ENCODE measurements at places on chromosomes 3 and 15.

- no peak for DNase-seq
Measured at GRCh38 chr15:88257311-88258092, 963 bp upstream of the NTRK3 start.

- DNase-seq, result no peak
Measured at GRCh38 chr3:170178651-170179050, 2.9 kb downstream of the PHC3 start.

DNA sequence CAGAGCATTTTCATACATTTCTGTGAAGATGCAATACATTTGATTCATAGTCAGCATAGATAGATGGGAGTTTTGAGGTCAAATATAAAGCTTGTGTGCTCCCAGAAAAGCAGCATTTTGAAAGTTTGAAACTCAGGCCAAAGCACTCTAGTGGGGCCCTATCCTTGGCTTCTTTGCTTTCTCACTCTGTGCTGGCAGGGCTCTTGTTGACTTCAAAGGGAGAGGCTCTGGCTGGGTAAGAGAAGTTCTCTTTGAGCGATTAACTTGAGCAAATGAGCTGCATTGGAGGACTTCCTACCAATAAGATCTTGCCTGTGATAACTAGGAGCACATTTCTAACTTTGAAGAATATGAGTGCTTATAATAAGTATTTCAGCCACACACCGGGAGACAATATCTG is 214.0 kb upstream of the RARB start:
- no peak for DNase-seq

- DNase-seq, result no peak
Measured at GRCh38 chr15:59329570-59330350, 42.9 kb downstream of the MYO1E start.

DNA sequence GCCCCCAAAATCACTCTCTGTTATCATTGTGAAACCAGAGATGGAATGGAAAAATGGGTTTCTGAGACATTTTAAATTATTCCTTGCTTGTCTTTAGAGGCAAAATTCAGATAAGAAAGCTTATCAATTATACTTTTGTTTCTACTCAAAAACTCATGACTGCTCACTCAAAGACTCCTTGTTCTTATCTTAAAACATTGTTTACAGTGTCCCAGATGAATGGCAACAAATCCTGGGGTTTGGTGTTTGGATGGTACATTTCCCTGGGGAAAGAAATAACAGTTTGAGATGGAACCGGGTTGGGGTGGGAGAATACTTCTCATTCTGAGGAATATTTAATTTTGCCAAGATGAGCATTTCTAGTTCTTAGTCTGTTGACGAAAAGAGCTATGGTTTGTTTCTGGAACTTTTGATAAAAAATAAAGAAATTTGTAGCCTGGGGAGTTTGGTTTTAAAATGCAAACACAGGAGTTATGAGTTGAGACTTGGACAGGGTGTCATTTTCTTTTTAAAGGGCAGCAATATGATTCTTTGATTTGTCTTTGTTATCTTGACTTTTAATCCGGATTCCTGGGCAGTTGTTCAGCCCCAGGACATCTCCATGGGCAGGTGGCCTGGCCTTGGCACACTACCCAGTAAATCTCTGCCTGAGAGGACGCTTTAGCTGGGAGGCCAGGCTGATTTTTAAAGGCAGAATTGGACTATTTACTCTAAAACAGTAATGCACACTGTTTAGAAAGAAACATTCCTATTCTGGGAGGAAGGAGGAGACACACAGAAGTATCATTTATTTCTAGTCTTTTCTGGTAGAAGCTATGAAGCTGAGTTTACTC is 32.4 kb downstream of the BTD start:
- no peak for DNase-seq

GRCh38 chr15:41499109-41499851 is 5.6 kb downstream of the ITPKA start:
- DNase-seq, result no peak

GRCh38 chr3:23952646-23953045 is 7.6 kb downstream of the NR1D2 start:
- no peak for DNase-seq

DNA sequence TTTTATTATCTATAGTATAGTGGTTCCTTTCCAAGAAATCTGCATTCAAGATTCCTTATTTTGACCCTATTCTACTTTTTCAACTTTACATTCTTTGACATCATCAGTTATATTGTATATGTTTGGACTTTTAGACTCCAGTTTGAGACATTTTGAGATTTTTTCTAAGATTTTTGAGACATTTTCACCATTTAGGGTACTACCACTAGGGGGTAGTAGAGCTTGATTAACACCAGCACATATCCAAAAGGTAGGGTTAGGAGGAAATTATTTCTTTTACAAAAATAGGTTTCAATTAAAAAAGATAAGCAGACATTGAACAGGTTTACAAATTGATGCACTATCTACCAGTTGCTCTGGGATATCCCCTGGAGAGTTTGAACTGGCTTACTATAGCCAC is 262.5 kb downstream of the SCAPER start:
- no peak for DNase-seq

DNA sequence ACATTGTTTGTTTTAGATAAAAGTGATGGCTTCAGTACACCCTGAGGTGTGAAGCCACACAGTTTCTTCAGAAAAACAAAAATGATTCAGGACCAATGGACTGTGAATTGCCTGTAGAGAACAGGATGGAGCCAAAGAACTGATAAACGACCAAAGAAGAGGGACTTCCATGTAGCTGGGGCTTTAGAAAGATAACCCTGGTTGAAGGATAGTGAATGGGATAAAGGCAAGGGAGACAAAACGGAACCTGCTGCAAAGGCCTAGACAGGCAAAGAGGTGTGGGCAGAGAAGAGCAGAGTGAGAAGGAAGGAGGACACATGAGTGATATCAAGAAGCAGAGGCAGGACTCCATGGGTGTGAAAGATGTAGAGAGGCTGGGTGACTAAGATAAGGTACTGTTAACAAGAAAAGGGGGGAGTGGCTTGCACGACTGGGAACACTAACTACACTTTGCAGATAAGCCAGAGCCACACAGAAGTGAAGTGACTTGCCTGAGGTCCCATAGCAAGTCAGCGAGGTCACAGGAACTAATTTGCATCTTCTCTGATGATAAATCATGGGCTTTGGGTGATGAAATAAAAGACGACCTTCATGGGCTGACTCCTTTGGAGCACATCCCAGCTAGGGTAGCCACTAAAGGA is 44.3 kb downstream of the RAB6B start:
- no peak for DNase-seq

DNA sequence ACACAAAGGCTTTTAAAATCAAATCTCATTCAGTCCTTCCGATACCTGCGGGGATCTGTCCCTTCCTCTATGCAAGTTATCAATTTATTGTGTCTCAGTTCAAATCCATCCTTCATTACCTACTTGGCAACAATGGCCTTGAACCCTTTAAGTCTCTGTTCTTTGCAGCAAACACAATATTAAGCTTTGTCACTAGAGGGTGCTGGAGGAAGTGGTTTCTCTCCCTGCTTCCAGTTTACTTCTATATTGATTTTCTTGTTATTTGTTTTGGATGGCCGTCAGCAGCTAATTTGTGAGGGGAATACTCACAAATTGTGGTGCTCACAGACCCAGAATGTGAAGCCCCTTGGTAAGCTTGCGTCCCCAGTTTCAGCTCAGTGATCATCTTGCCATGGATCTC is 278.3 kb downstream of the FGF12 start:
- DNase-seq, result no peak

- DNase-seq, result peak; percentile 2
Measured at GRCh38 chr3:122356402-122356801, 26.6 kb downstream of the MIX23 start.

- DNase-seq, result no peak
Measured at GRCh38 chr3:30696403-30696819, 90.0 kb downstream of the TGFBR2 start.

GRCh38 chr15:70714565-70714964 is 48.8 kb downstream of the UACA start:
- DNase-seq, result no peak

DNA sequence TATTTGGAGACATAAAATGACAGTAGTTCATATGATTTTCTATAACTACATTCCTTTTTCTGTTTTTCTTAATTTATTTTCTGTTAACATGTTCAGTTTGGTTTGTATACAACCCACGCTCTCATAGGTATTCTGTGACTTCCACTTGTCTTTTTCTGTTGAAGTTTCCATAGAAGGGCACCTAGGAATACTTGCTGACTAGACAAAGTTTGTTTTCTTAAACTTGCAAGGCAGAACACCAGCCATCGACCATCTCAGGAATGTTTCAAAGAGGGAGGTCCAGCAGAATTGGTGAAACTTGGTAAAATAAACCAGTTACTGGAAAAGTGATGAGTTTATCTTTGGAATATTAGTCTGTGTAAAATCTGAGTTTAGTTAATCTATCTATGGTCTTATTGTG is 403.2 kb upstream of the CADM2 start:
- DNase-seq, result no peak

DNA sequence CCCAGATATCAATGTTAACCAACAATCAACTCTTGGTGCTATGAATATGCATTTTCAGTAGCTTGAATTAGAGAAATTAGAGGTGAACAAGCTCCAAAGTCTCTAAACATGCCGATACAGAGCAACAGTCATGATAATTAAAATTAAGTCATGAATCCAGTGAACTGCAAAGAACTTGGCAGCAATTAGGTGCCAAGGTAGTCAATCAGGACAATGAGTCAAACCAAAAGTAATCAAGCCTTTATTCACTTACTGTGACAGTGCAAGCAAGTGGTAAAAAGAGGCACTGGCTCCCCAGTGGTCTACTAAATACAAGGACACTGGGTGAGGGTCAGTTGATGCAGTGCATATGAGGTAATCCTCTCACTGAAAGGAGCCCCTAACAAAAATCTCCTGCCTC is 1.8 kb downstream of the ZNF770 start:
- no peak for DNase-seq

GRCh38 chr15:52735231-52736089 is 54.7 kb downstream of the ONECUT1 start:
- no peak for DNase-seq

GRCh38 chr15:45631776-45632175 is 3.1 kb upstream of the SQOR start:
- DNase-seq, result no peak

DNA sequence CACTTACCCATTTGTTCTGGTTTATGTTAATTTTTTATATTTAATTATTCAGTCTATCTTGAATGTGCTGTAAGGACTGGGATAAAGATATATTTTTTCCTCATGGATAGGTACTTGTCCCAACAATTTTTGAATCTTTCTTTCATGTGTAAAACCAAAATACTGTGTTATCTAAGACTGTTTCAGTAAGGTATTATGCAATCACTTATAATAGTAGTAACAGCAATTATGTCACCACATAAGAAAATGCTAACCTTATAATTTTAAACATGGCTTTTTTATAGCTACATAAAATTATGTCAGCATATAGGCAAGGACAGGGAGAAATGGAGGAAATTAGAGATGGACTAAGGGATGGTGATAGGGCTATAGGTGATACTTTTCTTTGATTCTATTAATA is 2.9 kb upstream of the CTDSPL start:
- DNase-seq, result no peak

GRCh38 chr15:65106011-65106590 is 8.9 kb downstream of the UBAP1L start:
- no peak for DNase-seq

DNA sequence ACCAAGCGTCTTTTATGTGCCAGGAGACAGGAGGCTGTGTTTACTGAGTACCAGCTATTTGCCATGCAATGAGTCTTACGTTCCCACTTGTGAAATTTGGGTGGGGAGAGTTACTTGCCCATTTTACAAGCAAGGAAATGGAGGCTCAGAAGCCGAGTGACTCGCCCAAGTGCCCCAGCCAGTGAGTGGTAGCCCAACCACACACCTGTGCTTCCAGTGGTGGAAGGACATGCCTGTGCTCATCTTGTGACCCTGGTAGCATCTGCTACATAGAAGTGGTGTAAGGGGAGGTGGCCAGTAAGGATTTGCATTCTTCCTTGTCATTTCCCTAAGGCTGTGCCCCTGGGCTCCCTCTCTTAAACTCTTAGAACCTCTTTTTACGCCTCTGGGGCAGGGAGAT is 49.3 kb downstream of the FBLN2 start:
- no peak for DNase-seq

DNA sequence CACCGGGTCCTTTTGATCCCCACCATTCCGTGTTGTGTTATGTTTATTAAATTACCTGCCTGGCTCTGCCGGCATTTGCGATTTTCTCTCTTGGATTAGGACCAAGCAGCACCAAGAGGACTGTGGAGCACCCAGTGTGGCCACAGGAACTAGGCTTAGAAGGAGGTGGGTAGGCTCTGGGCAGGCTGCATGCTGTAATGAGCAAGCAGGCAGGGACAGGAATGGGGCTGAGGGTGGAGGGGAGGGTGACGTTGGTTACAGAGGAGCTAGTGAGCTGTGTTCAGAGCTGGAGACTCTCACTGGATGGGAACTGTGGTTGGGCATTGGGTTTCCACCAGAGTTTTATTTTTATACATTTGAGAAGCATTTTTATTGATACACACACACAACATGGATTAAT is 7.9 kb upstream of the SCN5A start:
- DNase-seq, result no peak

DNA sequence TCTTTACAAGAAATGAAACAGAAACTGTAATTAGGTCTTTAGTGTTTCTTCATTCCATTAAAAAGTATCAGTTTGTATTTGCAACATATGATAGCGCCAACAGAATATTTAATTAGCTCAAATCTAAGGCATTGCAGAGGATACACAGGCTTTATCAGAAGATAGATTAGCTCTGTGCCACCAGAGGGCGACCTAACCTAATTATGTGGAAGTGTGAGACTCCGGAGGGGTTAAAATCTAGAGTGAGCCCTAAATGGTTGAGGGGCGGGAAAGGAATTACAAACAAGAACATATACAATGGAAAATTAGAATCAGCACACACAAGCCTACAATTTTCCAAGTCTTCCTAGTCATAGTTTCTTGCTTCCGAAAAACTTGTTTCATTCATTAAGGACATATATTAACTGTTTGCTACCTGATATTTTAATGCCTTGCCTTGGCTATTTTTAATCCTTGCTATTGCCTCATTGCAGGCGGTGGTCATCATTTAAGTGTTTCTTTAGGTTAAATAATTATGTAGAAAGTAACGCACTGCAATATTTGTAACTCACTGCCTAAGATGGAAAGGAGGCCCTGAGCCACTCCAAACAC is 18.0 kb upstream of the RYR3 start:
- DNase-seq, result no peak
